T-helper 17 cell (primary cell): ENCODE measurements at places on chromosomes 11 and 22.

DNA sequence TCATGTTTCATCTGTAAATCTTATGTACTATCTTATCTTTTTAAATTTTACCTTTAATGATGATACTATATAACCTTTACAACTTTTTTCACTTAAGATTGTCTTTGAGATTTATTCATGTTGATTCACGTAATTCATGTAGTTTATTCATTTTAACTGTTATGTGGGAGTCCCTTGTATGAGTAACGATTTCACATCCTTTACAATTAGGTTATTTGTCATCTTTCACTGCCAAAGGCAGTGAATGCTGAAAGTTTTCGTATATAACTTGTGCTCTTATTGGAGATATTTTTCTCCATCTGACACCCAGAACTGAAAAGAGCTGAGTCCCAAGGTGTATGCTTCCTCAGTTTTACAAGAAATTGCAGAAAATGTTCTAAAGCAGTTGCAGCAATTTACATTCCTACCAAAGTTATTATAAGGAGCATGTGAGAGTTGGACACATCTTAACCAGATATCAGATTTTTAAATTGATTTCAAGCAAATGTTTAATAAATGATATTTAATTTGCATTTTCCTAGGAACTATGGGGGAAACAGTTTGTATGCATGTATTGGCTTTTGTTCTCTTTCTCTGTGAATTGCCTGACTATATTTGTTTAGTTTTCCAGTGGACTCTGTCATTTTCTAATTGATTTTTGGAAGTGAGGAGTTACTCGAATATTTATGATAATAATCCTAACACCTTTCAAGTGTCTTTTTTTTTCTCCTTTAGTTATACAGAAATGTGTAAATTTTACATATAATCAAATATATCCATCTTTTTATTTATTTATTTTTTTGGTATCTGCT lies 6.4 kb downstream of the ARL14EP start:
- H3K36me3 ChIP-seq: peaks cover 5% of the 10 kb centered on the region
- H3K27me3 ChIP-seq: no peaks in the 10 kb centered on the region
- DNase-seq: no peak
- H3K4me1 ChIP-seq: peaks cover 31% of the 10 kb centered on the region
- H3K4me3 ChIP-seq: no peak overlapping the region

DNA sequence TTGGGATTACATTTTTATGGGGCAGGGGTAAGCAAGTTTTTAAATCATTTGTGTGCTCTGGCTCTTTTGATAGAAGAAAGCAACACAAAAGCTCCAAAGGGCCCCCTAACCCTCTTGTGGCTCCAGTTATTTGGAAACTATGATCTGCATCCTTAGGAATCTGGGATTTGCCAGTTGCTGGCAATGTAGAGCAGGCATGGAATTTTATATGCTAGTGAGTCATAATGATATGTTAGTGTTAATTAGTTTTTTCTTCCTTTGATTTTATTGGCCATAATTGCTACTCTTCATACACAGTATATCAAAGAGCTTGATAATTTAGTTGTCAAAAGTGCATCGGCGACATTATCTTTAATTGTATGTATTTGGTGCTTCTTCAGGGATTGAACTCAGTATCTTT lies 10.1 kb downstream of the RAG1 start:
- no peak overlapping the region for H3K4me3 ChIP-seq
- no peaks in the 10 kb centered on the region for H3K4me1 ChIP-seq
- DNase-seq: no peak
- peaks cover 31% of the 10 kb centered on the region for H3K27me3 ChIP-seq
- no peak overlapping the region for H3K27ac ChIP-seq

GRCh38 chr22:19043121-19044085 lies 78.8 kb downstream of the DGCR2 start:
- H3K4me1 ChIP-seq: peaks cover 2% of the 10 kb centered on the region
- no peak for DNase-seq
- no peak overlapping the region for H3K4me3 ChIP-seq
- no peaks in the 10 kb centered on the region for H3K27me3 ChIP-seq

GRCh38 chr22:40797427-40797826 lies 21.7 kb downstream of the SLC25A17 start:
- H3K36me3 ChIP-seq: no peaks in the 10 kb centered on the region
- H3K27ac ChIP-seq: no peak overlapping the region
- H3K4me3 ChIP-seq: no peak overlapping the region
- H3K27me3 ChIP-seq: no peaks in the 10 kb centered on the region

DNA sequence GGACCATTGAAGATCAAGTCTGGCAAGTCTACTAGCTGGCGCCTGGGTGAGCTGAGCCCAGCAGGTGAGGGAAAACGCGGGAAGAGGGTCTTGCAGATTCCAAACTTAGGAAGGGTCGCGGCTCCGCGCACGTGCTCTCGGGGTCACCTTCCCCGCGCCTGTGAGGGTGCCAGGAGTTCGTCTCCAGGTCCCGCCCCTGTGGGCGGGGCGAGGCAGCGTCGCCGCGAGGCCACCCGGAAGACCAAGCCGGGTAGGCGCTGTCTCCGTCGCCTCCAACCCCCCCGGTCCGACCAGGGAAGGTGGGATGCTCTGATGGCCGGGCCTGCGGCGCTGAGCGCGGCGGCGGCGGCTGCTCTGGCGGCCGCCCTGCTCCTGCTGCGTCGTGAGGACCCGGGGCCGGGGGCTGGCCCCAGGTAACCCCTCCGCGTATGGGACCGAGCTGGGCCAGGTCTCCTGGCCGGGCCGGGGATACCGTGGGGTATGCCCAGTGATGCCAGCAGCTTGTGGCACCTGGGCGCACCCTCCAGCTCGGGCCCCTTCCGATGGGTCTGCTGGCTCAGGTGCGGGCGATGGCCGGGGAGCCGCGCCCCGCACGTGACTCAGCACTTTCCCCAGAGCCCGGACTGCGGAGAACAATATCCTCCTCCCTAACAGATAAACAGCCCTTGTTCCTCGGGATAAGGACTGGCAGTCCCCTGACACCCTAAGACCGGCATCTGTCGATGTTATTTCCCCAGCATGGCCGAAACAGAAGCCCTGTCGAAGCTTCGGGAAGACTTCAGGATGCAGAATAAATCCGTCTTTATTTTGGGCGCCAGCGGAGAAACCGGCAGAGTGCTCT lies at the start of gene HTATIP2:
Gene HTATIP2 (plus strand): TSS at position 215 of the 841 bp plus-strand sequence. CDS start 524 bp downstream, at position 739.
- H3K27ac ChIP-seq: peak within 1 kb of the TSS; percentile 93
- no peaks in the 10 kb centered on the region for H3K36me3 ChIP-seq
- DNase-seq: peak; percentile 69

DNA sequence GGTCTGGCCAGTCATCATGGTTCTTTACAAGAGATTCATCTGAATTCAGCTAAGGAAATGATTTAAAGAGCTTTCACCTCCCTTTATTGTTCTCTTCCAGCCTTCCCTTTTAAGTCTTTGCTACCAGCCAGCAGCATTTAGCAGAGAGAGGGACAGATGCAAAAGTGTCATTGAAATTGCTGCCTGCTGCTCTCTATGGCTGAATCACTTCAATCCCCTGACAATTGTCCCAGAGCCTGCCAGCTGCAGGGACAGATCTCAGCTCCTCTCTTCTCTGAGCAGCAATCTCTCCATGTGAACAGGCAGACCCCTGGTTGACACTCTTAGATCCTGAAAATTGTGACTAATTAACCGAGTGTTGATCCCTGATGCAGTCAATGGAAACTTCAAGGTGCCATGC lies 816.9 kb upstream of the CCDC90B start:
- no peaks in the 10 kb centered on the region for H3K4me1 ChIP-seq
- no peak overlapping the region for H3K4me3 ChIP-seq
- no peak for DNase-seq
- no peaks in the 10 kb centered on the region for H3K27me3 ChIP-seq
- no peak overlapping the region for H3K27ac ChIP-seq

DNA sequence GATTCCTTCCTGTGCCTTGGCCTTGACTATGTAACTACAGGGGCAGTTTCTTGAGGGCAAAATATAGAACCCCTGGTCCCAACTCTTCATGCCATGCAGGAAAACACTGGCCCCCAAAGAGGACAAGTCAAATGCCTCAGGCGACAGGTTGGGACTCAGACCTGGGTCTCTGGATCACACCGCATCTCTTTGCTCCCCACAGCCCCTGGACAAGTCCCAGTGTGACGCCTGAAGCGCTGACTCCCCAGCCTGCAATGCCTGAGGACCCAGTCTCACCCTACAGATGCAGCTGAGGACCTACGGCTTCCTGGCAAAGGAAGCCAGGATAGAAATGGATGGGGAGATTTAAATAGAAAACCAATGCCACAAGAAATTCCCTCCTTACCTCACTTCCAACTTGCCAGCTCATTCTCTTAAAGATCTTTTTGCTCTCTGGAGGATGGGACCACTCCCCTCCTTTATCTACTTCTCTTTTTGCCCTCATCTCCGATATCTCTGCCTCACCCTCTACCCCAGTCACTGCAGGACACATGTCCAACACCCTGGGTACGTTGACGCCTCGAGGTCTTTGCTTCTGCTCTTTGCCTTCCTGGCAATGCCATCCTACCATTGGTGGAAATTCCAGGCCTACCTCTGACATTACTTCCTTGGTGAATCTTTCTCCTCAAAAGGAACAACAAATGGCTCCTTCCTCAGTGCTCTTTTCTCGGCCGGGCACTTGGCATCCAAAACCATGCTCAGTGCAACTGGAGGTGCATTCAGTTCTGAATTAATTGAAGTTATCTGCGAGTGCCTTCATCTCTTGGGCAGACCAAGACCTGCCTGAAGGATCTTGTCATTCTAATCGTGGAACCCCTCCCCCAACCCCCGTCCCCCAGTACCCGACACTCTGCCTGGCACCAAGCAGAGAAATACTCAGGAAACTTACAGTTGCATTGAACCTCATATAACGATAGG lies 2.0 kb upstream of the PRDM11 start:
- peaks cover 5% of the 10 kb centered on the region for H3K27me3 ChIP-seq
- H3K4me1 ChIP-seq: peaks cover 24% of the 10 kb centered on the region
- DNase-seq: no peak

GRCh38 chr11:118622376-118623268 lies 15.2 kb downstream of the PHLDB1 start:
- no peak for DNase-seq
- peaks cover 14% of the 10 kb centered on the region for H3K4me1 ChIP-seq
- peaks cover 37% of the 10 kb centered on the region for H3K27me3 ChIP-seq
- no peak overlapping the region for H3K27ac ChIP-seq
- H3K4me3 ChIP-seq: no peak overlapping the region
- H3K36me3 ChIP-seq: peaks cover 5% of the 10 kb centered on the region

- no peak overlapping the region for H3K27ac ChIP-seq
- no peaks in the 10 kb centered on the region for H3K27me3 ChIP-seq
- peaks cover 28% of the 10 kb centered on the region for H3K4me1 ChIP-seq
- DNase-seq: no peak
These were observed 17.5 kb upstream of the CD3E start for GRCh38 chr11:118287006-118287405.
